Right lobe of liver (tissue), 6 donors: ENCODE measurements at places on chromosomes 1 and 21. TPM values are rescaled to one million over a fixed set of nuclear protein-coding genes. Genes with fewer than 3 reads are reported as not detected.

SCAMP3 gene
- 28.8 TPM for total RNA-seq

SYDE2 gene
- total RNA-seq: 4.3 TPM

LCE2A gene
- total RNA-seq: not detected

PLA2G2C gene
- total RNA-seq: not detected

S100A8 gene
- 16.0 TPM for total RNA-seq

WNT9A gene
- total RNA-seq: 0.19 TPM

CCDC24 gene
- total RNA-seq: 8.4 TPM

GRCh38 chr1:193472838-193473398 is 286.5 kb upstream of the B3GALT2 start:
- DNase-seq: peak; percentile 69

DNA sequence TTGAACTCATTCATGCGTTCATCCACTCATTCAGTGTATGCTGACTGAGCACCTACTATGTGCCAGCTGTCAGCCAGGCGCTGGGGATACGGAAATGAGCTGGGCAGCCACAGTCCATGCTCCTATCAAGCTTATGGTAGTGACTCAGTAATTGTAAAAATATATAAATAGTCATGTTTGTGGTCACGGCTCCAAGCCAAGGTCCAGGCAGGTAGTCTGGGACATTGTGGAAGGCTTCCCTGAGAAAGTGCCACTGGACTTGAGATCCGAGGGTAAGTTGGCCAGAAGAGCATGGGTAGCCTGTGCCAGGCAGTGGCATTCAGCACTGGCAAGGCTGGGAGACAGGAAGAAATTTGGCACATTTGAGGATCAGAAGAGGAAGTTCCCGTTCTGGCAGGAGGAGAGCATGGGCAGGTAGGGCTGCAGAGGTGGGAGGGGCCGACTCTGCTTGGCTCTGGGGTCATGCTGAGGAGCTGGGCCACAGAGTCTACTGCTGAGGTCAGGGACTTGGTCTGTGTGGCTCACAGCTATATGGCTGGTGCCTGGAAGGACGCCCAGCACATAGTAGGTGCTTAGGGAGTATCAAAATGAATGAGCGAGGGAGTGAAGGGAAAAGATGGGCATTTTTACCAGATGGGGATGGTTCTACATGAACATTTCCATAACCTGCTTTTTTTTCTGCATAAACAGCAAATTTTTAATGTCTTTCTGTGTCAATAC is 6.9 kb downstream of the PTPRF start:
- peak; percentile 88 for DNase-seq

DNA sequence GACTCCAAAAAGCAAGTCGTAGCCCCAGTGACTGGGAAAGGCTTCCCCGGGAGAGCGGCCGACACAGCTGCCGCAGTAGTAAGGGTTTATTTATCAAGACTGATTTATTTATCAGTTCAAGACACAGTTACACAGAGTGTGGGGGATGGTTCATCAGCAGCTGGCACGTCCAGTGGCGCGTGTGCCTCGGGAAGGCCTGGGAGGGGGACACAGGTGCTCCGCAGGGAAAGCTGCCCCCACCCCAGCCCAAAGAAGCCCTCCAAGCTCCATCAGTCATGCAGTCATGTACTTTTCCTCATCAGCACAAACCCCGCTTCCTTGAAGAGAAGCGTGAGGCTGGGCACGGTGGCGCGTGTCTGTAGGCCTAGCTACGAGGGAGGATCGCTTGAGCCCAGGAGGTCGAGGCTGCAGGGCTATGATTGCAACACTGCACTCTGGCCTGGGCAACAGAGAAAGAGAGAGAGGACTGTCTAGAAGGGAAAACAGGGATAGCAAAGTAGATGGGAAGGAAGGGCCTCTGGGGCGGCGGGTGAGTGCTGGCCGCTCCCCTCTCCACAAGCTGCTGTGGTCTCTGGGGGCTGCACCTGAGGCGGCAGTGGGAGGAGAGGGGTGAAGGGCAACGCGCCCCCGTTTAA is 53.2 kb downstream of the PRKCZ start:
- peak; percentile 48 for DNase-seq

GRCh38 chr1:6966326-6966725 is 181.1 kb downstream of the CAMTA1 start:
- DNase-seq: no peak

DNA sequence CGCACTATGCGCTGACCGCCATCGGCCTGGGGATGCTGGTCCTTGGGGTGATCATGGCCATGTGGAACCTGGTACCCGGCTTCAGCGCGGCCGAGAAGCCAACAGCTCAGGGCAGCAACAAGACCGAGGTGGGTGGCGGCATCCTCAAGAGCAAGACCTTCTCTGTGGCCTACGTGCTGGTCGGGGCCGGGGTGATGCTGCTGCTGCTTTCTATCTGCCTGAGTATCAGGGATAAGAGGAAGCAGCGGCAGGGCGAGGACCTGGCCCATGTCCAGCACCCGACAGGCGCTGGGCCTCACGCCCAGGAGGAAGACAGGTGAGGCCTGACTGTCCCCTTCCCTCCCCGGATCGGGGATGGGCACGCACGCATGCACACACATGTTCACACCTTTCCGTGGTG is 31.9 kb upstream of the FHAD1 start:
- DNase-seq: no peak

- DNase-seq: peak; percentile 21
Observed at GRCh38 chr1:30260318-30260717, 463.1 kb downstream of the MATN1 start.

DNA sequence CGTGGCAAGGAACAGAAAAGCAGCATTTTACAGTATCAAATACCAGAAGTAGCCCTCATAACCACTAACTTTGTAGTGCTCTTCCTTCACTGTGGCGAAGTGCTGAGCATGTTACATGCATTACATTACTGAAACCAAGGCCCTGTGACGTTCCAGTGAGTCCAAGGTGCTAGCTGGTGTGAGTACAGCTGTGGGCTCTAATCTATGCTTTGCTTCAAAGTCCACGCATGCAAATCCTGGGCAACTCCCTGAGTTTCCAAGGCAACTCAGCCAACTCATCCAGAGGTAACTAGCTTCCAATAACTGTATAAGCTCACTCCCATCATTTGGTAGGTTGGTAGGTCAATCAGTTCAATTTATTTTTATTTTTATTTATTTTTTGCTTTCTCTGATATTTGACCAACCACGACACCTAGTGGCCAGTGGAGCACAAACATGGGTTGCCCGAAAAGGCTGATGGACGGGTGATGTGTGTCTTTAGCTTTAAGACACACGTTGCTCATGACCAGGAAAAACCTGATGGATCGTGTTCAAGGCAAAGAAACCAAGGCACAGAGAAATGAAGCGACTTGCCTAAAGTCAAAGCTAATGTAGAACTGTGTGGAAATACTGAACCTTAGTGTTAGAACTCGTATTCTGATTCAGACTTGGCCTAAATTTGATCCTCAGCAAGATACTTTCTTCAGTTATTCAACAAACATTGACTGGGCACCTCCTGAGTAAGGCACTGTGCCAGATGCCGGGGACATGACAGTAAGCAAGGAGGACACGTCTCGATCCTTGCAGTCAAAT is 73.0 kb downstream of the GNG12 start:
- peak; percentile 90 for DNase-seq

DNA sequence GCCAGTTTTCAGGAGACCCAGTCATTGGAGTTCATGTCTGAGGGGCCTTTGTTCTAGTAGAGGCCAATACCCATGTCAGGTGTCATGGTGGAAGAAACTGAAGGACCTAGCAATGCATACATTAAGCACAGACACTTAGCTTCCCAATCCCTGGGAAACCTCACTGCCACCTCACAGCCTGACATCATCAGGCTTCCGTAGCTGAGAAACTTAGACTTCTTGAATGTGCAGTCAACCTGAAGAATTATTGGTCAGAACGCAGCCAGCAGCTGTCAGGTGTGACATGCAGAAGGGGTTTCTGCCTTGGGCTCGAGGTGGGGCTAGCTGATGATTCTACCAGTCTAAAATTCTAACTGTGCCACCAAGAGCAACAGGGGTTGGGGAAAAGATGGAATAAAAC is 1.9 kb upstream of the ITPKB start:
- no peak for DNase-seq

DNA sequence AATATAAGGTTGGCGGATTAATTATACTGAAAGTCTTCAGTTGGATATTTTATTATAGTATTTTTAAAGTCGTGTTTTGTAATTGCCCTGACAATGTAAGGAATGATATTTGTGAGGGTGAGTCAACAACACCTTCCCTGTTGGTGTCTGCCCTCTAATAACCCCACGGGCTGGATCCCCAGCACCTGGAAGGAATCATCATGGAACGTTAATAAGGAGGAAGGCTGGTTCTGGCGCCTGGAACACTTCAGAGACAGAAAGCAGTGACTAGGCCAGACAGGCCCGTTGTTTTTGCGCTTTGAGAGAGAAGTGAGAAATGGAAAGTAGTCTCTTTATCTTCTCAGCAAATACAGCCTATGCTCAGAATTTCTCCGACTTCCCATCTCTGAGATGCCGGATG is 31.6 kb downstream of the TEX35 start:
- no peak for DNase-seq

GRCh38 chr1:117883616-117884015 is 45.8 kb downstream of the GDAP2 start:
- no peak for DNase-seq

DNA sequence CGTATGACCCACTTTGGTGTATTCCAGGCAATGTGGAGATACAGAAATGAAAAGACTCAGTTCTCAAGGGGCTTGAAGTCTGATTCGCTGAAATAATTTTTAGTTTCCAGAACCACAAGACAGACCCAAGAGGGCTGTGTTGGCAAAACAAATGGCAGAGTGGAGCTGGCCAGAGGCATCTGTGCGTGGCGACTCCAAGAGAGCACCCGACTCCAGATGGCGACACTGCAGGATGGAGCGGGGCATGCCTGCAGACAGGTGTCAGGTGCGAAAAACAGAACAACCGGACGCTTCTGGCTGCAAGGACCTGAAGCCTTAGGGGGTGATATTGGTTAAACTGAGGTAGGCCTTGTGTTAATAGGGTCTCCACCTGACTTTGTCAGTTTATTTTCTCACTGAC is 31.7 kb upstream of the COQ8A start:
- no peak for DNase-seq

- DNase-seq: no peak
Observed at GRCh38 chr1:27868932-27869718, 3.2 kb upstream of the THEMIS2 start.

GRCh38 chr1:14915356-14916054 is 238.0 kb upstream of the TMEM51 start:
- DNase-seq: no peak

DNA sequence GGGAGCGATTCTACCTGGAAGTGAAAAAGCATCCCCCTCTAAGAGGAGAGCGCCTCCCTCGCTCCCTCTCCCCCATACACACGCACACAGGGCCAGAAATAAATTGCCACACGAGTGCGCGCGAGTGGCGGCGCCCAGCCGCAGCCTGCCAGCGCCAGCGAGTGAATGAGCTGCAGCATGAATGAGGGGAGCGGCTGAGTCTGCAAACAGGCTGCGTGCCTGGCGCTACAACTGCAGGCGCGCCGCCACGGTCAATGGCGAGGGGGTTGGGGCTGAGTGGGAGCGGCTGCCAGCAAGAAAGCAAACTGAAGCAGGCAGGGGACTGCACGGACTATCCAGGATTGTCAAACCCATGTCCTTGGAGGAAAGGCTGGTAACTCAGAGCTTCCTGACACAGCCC is 2.2 kb downstream of the CAMK1G start:
- DNase-seq: peak; percentile 46

GRCh38 chr21:42580793-42581321 is 67.2 kb downstream of the SLC37A1 start:
- DNase-seq: peak; percentile 43

- no peak for DNase-seq
Observed at GRCh38 chr1:40414331-40414730, 35.9 kb upstream of the ZFP69B start.

GRCh38 chr21:31974454-31974985 is 101.7 kb downstream of the HUNK start:
- no peak for DNase-seq

- peak; percentile 90 for DNase-seq
Observed at GRCh38 chr1:211830328-211831142, at the start of gene LPGAT1. Gene LPGAT1 (minus strand): TSS chr1:211830763. CDS start chr1:211829296, 1,467 bp downstream.
